GM12864 (cell line): ENCODE measurements at places on chromosomes 2 and 18.

DNA sequence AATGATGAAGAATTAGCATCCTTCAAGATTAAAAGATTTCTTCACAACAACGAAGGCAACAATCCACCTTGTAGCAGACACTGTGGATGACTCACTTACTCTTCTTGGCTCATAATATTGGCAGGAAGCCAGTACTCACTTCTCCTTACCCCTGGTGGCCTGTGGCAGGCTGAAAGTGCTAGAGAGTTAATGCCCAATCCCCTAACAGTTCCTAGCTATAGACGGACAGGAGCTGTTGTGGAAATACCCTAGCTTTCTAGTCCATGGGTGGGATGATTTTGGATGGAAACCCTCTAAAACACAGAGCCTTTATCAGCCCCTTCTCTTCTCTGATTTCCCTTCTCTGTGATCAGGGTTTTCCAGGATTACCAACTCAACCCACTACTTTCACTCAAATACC is 128.6 kb upstream of the NYAP2 start:
- DNase-seq, result peak; percentile 72

GRCh38 chr2:70141902-70142589 is 48.8 kb downstream of the C2orf42 start:
- DNase-seq, result no peak

DNA sequence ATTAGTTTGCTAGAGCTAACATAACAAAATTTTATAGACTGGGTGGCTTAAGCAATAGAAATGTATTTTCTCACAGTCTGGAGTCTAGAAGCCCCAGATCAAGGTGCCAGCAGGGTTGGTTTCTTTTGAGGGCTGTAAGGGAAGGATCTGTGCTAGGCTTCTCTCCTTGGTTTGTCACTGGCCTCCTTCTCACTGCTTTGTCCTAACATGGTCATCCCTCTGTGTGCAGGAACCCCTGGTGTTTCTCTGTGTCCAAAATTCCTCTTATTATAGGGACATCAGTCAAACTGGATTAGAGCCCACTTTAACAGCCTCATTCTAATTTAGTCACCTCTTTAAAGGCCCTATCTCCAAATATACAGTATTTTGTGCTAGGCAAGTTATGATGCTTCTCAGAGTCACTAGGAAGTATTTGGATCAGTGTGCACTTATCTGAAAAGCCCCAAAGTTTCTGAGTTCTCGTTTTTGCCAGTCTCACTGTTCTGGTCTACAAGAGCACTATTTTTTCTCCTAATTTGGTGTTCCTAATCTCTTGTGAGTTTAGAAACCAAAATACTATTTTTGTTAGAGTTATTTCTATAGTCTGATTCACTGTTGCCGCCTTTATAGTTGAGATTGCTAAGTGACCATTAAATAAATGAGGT is 29.0 kb downstream of the ZC3H6 start:
- DNase-seq, result peak; percentile 8

GRCh38 chr2:20451000-20451290 is 4.1 kb downstream of the RHOB start:
- no peak for DNase-seq

DNA sequence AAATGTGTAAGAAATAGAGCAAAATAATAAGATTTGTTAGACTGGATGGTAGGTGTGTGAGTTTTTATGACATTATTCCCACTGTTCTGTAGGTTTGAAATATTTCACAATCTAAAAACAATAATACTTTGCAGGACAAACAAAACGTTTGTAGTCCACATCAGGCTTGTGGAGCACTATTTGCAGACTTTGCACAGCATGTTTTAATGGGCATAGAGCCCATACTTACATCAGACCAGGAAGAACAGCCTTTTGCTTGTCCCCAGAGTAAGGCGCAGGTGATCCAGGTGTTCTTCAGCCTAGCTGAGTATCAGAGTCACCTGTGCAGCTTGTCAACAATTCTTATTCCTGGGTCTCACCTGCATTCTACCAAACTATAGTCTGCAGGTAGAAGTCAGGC is 9.1 kb upstream of the STK39 start:
- no peak for DNase-seq

DNA sequence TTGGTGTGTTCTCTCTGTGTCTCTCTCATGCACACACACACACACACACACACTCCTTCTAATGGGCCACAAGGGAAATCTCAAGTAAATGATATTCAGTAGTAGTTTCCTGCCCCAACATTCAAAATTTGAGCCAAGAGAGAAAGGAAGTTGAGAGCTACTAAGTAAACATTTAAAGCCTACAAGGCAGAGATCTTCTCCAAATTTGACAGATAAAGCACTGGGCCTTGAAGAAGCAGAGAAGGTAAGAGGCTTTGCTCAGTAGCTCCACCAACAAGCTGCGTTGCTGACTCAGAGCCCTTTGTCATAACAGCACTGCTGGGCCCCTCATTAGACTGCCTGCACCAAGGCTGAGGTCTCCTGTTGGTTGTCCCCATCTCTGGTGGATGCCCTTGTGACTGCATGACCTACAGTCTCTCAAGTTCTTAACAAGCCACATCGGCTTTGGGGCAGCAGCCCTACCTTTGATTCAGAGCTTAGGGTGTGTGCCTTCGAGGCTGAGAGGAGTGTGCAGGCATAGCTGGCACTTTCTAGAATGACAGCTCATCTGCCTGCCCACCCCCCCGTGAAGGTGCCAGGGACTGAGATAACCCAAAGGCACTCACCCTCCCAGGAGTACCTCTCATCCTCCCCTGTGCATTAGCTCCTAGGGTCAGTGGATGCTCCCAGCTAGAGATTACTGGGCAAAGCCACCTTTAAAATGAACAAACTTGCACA is 32.3 kb upstream of the NEB start:
- DNase-seq, result no peak

DNA sequence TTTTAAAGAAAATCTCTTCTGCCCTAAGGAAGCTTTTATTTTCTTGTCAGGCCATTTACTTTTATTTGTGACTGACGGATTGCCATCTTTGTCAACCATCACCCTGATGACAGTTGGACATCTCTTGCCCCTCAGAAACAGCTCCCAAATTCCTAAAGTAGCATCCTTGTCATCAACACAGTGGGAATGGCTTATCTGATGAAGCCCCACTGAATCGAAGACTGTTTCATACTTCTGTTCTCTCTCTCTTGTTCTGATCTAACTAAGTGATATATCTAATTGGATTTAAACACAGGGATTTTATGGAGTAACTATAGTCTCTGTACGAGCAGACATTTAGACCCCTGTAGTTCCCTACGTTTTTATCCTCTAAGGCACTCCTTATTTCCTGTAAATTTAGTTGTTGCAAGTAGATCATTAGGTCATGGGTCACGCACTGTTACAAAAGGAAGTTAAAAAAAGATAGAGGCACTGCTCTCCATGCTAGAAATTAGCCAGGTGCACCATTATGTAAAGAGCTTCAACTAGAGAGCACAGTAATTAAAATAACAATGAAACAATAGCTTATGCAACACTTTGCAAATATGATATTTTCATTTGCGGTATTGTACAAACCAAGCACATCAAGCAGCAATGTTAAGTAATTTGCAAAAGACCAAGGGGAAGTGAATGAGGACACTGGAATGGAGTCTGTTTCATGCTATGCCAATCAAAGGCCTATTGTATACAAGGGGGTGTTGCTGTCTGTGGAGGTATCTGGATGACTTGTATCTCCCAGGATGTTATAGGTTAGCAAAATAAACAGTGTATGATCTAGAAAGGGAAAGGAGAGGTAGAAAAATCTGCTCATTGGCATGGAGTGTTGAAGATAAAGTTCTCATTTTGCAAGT is 284.7 kb downstream of the LRRTM1 start:
- no peak for DNase-seq

GRCh38 chr2:25312958-25313710 is 28.6 kb downstream of the DNMT3A start:
- DNase-seq, result no peak

GRCh38 chr18:23398401-23398800 is 54.7 kb upstream of the RIOK3 start:
- no peak for DNase-seq

GRCh38 chr2:61363580-61363979 is 107.3 kb downstream of the USP34 start:
- DNase-seq, result no peak

GRCh38 chr2:182650704-182651103 is 65.4 kb upstream of the DNAJC10 start:
- no peak for DNase-seq

- no peak for DNase-seq
Observed at GRCh38 chr2:176155356-176156044, 1.6 kb upstream of the HOXD3 start.

DNA sequence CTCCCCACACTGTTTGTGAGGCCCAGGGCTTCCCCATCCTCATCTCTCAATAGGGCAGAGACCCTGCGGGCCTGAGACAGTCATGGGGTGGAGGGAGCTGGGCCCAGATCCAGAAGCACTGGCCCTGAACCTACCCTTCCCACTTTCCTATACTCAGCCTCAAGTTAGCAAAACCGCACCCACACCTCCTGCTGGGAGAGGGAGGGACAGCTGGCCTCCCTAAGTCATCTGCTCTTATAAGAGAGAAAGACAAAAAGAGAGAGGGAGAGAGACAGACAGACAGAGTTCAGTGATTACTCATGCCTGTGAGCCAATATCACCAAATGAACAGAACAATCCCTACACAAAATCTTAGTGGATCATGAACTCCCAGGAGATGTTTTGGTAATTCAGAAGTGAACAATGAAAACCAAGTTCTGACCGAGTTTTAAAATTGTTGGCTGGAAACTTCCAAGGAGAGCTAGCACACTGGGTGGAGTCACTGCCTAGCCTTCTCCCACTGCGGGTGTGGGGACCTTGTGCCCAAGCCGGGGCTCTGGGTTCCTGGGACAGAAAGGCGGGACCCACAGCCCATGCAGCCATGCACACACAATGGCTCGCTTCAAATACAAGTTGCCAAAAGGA is 130.5 kb downstream of the PXDN start:
- DNase-seq, result no peak

GRCh38 chr2:99692785-99693184 is 203.0 kb upstream of the REV1 start:
- DNase-seq, result no peak
